Fibroblast of skin of right biceps (primary cell): ENCODE measurements at places on chromosomes 3 and 15.
A peak's percentile ranks its signal among the peaks of the same experiment; 100 is the strongest.

DNA sequence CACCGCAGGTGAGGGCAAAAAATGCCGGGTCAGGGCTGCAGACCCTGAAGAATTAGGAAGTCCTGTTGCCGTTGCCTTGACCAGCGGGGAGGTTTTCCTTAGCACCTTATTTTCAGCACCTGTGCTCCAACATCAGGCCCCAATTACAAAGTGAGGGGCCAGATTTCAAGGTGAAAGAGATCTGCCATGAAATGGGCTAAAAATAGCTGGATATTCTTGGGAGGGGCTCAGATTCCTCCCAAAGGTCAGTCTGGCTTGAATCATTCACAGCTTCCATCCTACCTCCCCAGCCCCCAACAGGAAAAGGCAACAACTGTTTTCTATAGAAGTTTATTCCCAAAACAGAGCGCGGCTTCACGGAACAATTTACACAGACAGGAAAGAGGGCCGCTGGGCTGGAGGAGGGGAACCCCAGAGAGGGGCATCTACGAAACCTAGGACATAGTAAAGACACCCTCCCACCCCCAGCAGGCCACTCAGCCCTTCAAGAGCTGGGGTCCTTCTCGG, 941 bp upstream of the SLC26A6 start:
- peak; percentile 1 for DNase-seq

GRCh38 chr3:132569580-132569979, 27.5 kb upstream of the ACKR4 start:
- peak; percentile 65 for DNase-seq

DNA sequence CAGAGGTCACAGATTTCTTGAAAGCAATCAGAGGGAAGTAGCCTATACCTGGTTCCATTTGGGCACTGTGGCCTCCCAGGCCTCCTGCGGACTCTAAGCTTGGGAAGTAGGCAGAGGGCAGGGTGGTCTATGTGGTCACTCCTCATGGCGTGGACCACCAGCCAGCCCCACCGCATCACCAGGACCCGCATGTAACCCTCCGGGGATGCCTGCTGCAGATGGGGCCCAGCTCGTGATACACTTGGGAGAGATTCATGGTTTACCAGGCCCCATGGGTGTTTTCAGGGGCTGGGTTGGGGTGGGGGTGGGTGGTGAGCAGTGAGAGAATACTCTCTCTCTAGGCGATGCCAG, 123.7 kb downstream of the ASB7 start:
- DNase-seq = no peak

DNA sequence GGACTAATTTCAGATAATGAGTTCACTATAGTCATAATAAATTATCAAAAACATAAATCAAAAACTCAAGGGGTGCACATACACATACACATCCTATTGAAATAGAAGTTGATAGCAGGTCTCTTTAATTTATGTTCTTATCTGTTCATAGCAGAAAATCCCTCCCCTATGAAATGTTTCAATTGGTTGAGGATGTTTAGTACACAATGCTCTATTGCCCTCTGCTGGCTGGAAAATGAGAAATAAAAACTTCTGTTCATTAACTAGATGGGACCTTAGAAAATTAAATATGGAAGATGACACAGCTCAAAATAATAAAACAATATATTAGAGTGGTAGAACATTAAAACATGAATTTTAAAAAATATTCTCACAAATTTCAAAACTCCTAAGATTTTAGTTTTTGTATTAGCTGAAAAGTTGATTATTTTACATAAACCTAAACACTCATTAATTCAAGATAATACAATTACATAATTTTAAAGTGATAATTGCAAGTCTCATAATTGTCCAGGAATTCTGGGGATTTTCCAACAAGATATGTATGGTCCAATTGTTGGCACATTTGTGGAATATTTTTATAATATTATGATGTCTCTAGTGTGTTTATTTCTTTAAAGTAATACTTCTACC, 735.0 kb downstream of the ROBO1 start:
- peak; percentile 56 for DNase-seq

GRCh38 chr15:67256051-67256450, 1.5 kb downstream of the IQCH start:
- DNase-seq = no peak

DNA sequence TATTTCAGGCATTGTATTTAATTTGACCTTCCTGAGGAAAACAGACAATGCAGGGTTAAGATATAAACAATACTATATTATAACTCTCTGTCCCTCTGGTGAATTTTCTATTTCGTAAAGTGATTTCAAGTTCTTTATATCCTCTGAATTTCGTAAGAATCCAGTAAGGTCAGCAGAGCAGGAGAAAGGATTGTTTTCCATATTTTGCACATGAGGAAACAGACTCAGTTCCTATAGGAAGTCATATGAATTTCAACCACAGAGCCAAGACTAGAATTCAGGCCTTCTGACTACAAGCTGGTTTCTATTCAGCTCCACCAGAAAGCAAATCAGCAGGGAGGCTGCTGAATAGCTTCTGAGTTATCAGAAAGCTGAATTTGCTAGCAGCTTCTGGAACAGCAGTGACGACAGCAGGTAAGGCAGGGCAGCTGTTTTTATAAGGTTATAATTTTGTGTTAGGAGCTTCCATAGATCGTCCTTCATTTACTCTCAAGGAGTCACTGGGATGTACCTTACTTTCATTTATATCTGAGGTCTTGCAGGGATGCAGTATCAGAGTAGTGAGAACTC, 11.1 kb upstream of the PLAAT1 start:
- DNase-seq = no peak

DNA sequence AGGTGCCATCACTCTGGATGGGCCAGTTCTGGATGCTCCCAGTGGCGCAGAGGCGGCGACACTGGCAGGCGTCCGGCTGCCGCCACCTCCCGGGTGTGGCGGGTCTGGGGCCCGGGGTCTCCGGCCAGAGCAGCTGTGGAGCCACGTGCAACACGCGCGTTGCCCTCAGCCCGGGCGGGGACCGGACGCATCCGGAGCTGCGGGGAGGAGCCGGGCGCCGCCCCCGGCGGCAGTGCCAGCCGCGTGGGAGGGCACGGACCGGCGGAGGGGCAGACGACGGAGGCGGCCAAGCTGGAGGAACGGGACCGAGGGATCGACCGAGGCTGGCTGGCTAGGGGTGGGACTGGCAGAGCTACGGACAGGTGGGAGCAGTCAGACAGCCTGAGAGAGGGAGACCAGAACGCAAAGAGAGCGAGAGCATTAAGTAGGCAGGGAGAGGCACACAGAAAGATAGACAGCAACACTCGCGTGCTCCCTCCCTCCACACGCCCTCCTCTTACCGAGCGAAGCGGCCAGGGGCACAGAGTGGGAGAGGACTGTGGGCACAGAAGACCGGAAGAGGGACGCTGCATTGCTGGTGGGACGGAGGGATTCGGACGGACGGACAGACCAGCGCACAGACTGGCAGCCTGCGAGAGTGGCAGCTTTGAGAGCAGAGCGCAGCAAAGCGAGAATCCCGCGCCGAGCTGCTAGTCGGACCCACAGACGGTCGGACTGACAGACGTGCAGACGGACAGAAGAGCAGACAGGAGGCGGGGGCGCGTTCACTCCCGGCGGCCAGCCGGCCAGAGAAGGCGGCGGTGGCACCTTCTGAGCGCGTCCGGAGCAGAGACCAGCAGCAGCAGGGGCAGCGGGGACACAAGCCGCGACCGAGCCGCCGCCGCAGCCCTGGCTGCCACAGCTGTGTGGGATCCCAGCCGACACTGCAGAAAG, at the start of gene ARPP21:
TSS of gene ARPP21 (plus strand) at position 272 of the 933 bp plus-strand sequence. CDS start 42,227 bp downstream, outside the sequence.
- DNase-seq = no peak

- no peak for DNase-seq
Measured at GRCh38 chr3:169710619-169711018, 47.1 kb upstream of the MECOM start.

GRCh38 chr3:179526989-179527391, 35.7 kb upstream of the ACTL6A start:
- DNase-seq = peak; percentile 80

GRCh38 chr15:85002517-85002916, 20.9 kb downstream of the PDE8A start:
- peak; percentile 24 for DNase-seq

DNA sequence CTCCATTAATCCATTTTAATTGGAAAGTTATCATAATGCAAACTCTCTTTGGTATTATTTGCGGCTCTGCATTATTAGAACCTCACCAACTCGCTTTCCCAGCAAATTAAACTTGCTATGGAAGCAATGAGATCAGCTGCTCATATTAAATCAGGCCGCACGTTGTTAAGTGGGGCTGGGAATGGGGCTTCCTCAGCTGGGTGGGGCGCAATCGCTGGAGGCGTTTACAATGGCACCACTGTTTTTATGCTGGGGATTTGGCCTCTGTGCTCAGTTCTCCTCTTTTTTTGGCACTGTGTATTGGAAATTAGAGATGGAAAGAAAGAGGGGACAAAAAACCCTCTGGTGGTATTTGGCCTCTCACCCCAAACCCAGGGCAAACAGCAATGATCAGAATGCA, 72.2 kb downstream of the RPLP1 start:
- no peak for DNase-seq

GRCh38 chr15:68158046-68158628, 47.0 kb downstream of the CALML4 start:
- peak; percentile 21 for DNase-seq

DNA sequence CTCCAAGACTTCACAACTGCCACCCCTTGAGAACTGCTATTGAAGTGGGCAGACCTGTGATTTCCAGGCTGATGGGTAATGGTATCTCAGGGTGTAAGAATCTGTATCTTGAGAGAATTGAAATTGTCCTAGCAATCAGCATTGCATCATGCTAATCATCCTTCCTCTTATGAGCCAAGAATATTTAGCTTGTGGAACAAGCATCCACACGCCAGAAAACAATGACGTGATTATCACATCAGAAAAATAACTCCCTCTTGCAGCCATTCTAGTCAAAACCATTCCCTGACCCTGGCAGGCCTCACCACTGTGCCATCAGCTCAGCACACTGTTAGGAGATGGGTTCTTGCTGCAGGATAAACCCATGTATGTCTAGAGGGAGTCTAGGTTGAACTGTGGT, 6.7 kb downstream of the BCL2L10 start:
- no peak for DNase-seq

DNA sequence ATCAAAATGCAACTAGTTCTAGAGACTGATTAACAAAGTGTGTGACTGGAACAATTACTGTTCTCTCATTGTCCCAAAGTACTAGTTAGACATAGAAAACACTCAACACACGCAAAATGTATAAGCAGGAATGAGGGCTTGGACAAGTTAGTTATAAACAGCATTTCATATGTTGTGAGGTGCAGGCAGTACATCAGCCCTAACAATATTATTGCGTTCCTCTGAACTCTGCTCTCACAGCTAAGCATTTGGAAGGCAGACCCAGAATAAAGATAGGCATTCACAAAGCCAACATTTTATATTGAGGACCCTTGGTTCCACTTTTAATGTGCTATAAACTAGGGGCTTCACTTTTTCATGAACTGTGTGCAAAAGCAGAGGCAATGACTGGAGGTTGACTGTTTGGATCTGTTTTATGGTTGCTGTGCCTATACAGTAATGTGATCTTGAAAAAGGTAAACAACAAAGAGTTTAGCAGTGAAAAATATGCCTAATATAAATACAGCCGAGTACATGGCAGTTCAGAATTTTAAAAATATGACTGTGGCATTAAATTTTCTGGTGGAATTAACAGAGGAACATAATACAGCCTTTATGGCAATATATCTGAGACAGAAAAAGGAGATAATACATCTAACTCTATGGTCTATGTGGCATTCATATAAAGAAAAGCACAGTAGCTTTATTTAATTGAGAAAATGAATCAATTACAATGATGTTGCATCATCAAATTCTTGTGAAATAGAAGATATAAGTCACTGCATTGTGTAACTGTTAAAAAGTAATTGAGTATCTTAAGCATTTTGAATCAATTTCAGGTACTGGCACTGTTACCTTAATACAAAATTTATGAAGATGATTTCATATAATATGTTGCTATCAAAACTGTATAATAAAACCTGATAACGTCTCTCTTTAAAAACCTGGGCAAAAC, 80.0 kb upstream of the SKOR1 start:
- DNase-seq = peak; percentile 27

- DNase-seq = no peak
Measured at GRCh38 chr3:152885076-152885475, 50.1 kb downstream of the P2RY1 start.

GRCh38 chr3:184687363-184688015, 24.4 kb downstream of the MAGEF1 start:
- DNase-seq = no peak

GRCh38 chr3:160665784-160666526, 11.0 kb upstream of the ARL14 start:
- peak; percentile 71 for DNase-seq

- no peak for DNase-seq
Measured at GRCh38 chr15:89109238-89109637, 21.0 kb downstream of the ABHD2 start.

GRCh38 chr15:48266024-48266689, 60.1 kb downstream of the SLC12A1 start:
- DNase-seq = no peak

- no peak for DNase-seq
Measured at GRCh38 chr3:194462936-194463335, 23.9 kb downstream of the ATP13A3 start.

DNA sequence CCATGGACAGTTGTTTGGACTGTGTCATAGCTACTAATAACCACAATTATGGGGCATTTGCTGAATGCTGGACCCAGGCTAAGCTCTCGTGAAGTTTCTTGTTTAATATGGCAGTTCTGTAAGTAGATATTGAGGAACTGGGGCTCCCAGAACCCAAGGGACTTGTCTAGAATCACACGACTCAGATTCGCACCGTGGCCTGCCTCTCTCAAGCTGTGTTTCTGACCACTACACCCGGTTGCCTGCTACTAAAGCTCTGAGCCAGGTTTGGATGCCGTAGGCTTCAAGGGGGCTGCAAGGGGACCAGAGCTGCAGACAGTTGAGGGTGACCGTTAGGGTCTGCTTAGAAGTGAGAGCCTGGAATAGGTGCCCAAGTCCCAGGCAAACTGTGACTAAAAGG, 11.5 kb downstream of the TEX264 start:
- no peak for DNase-seq

DNA sequence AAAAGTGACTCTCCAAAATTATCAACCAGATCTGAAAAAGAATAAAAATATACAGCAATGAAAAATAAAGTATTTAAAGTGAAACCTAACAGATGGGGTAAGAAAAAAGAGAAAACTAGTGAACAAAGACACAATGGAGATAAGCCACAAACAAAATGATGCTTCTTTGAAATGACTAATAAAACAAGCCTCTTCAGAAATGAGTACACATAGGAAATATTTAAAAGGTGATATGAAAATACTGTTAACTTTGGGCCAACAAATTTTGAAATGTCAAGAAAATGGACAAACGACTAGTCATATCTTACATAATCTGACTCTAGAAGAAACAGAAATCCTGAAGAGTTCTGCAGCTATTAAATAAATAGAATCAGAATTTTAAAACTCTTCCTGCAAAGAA, 164.2 kb downstream of the ERC2 start:
- no peak for DNase-seq

DNA sequence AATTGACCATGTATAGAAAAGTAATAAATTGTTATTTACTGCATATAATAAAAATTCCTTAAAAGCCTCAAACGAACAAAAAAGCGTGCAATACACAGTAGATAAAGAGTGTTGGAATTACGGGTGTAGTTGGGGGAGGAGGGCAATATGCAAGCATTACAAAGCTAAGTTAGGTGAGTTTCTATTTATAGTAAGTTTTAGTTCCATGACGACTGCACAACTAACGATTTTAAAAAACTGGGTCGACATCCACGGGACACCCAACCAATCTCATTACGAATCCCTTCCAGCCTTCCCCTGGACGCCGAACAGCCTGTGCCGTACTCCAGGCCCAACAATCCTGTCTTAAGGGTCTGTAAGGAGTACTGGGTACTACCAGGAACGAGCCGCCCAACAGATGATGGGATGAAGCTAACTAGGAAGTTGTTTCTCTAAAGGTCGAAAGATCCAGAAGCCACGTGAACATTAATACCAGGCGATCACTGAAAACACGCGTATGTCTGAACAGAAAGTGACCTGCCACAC, 677 bp downstream of the POLQ start:
- peak; percentile 3 for DNase-seq
